Esophagus mucosa (tissue), 1 donor: ENCODE measurements at places on chromosomes 13 and 19. TPM values are rescaled to one million over a fixed set of nuclear protein-coding genes. Genes with fewer than 3 reads are reported as not detected.

DNA sequence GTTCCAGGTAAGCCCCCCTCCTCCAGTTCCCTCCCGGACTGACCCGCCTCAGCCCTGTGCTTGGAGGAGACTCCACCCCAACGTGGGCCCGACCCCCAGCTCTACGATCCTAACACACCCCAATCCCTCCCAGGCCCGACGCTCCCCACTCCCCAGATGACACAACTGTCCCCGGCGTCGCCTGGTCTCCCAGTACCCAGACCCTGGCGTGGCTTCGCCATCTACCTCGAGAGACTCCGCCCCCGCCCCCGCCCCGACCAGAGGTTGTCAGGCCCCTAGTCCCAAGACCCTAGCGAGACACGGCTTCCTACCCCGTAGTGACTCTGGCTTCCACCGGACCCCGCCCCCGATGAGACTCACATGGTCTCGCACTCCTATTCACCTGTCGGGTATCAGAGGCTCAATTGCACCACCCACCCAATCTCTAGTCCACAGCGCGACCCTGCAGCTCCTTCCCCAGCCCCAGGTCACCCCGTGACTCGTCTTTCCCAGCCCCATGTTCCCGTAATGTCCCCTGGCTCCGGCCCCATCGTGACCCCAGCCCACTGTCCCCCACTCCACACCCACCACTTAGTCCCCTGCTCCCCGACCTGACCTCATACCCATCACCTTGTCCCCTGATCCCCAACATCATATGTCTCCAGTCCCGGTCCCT lies 2.9 kb downstream of the CD37 start:
- ATAC-seq: no peak

The LHB gene
- total RNA-seq: not detected

GRCh38 chr19:3670796-3671679 lies 29.2 kb downstream of the PIP5K1C start:
- ATAC-seq: peak; percentile 24

DNA sequence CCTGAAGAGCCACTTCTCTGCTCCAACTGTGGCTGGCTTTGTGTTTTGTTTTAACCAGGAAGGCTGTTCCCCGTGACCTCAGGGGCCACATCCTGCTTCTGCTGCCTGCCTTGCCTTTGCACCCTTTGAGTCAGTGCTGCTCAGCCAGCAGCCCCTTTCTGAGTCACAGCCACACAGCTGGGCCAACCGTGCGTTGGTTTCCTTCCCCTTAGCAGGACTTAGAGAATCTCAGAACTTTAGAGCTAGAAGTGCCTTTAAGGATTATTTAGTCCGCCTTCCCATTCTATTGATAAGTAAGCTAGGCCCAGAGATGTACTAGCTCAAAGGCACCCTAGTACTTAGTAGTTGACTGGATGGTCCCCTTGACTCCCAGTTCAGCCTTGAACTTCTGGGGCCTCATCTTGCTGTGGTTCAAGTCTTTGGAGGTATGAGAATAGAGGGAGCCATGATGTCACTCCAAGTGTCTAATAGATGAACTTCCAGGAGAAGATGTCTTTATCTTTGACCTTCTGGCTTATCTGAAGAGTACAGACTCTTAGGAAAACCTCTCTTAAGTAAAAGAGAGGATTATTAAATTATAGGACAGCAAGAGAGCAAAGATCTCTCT lies 8.0 kb downstream of the RGCC start:
- ATAC-seq: peak; percentile 77

The ZNF667 gene
- 0.76 TPM for total RNA-seq

GRCh38 chr13:60351326-60351725 lies 45.7 kb upstream of the TDRD3 start:
- no peak for ATAC-seq

GRCh38 chr19:42166316-42166715 lies 34.1 kb upstream of the POU2F2 start:
- ATAC-seq: no peak

The MBD3L1 gene
- not detected for total RNA-seq

The ASF1B gene
- 13.9 TPM for total RNA-seq

DNA sequence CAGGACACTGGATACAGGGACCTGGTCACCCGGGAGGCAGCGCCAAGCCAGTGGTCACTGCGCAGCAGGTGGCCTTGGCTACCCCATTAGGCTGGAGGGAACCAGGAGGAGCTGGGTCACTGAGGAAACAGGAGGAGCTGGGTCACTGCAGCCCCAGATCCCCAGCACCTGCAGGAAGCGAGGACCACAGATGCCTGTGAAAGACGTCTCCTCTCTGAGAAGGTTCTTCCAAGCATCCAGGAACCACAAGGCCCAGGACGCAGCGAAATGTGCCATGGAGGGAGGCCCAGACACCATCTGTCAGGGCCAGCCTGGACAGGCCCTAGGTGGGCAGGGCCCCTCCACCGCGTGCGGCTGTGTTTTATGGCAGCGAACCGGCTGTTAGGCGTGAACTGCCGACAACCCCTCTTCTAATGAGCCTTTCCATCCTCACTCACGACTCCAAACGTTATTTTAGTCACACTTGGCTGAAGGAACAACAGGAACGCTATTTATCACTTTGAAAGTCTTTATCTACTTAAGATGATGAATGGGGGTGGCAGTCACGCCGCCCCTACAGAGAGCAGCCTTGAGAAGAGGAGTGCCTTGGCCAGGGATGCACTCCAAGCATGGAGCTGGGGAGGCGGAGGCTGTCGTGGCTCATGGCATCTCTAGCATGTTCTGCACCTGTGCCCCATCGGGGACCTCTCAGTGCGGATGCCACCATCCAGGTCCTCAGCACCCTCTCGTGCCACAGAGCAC lies 53.3 kb downstream of the CEBPG start:
- ATAC-seq: no peak

The SRRM5 gene
- 0.12 TPM for total RNA-seq

- no peak for ATAC-seq
Observed at GRCh38 chr19:16773939-16774338, 54.3 kb downstream of the NWD1 start.

- ATAC-seq: peak; percentile 67
Observed at GRCh38 chr13:48158290-48158689, 63.4 kb upstream of the MED4 start.

DNA sequence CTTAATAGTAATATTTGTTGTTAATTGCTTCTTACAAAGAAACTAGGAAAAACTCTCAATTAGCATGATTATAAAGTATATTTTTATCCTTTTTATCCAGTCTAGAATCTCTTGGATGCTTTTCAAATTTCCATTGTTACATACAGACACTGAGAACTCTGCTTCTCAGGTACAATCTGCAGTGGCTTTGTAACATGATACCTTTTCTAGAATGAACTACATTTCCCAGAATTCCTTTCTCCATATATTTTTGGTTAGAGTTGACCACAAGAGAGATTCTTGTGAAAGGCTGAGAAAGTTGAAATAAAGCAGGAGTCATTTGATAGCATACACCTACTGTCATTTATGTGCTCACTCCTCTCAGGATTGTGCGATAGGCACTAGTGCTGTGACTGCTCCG lies 148.6 kb downstream of the SLITRK6 start:
- ATAC-seq: no peak
